Prostate gland (tissue), 2 donors: ENCODE measurements at places on chromosomes 3 and 15. TPM values are rescaled to one million over a fixed set of nuclear protein-coding genes. Genes with fewer than 3 reads are reported as not detected.

RASL12 gene
- total RNA-seq, result 56.3 TPM

GRCh38 chr3:169137943-169138342 lies 525.6 kb downstream of the MECOM start:
- no peaks in the 10 kb centered on the region for H3K27me3 ChIP-seq
- H3K4me1 ChIP-seq, result no peaks in the 10 kb centered on the region
- H3K27ac ChIP-seq, result no peak overlapping the region
- no peaks in the 10 kb centered on the region for H3K36me3 ChIP-seq
- DNase-seq, result no peak
- no peak overlapping the region for H3K4me3 ChIP-seq

DNA sequence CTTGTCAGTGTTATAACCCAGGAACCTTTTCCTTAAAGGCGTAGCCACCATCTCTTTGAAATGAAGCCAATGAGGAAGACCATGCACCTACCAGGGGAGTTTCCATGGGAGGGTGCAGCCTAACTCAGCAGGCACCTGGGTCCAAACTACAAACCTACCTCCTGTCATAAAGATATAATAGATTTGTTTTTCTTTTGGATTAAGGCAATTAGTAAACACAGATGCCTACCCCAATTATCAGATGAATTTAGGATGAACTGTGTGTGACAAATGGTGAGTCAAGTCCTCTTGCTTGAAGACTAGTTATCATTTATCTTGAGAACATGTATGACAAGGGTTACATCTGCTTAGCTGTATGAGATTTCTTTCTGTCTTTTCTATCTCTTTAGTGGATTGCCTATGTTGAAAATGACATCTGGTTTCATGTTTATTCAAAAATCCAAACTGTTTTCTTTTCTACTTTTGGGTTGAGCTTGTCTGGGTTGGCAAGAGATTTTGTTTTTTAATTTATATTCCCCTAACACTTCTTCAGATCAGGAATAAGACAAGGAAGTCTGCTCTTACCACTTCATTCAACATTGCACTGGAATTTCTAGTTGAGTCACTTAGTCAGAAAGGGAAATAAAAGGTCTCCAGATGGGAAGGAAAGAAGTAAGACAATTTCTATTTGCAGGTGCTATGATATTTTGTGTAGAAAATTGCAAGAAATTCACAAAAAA lies 149.9 kb downstream of the NEK10 start:
- no peak overlapping the region for H3K27ac ChIP-seq
- H3K36me3 ChIP-seq, result no peaks in the 10 kb centered on the region
- H3K4me3 ChIP-seq, result no peak overlapping the region
- DNase-seq, result no peak
- no peaks in the 10 kb centered on the region for H3K4me1 ChIP-seq

GRCh38 chr3:11928381-11928780 lies 75.8 kb upstream of the SYN2 start:
- H3K4me1 ChIP-seq, result no peaks in the 10 kb centered on the region
- no peak overlapping the region for H3K27ac ChIP-seq
- no peak overlapping the region for H3K4me3 ChIP-seq
- no peaks in the 10 kb centered on the region for H3K27me3 ChIP-seq
- no peaks in the 10 kb centered on the region for H3K36me3 ChIP-seq
- DNase-seq, result no peak
